ENCODE measurements at places on chromosomes 2 and 18.

DNA sequence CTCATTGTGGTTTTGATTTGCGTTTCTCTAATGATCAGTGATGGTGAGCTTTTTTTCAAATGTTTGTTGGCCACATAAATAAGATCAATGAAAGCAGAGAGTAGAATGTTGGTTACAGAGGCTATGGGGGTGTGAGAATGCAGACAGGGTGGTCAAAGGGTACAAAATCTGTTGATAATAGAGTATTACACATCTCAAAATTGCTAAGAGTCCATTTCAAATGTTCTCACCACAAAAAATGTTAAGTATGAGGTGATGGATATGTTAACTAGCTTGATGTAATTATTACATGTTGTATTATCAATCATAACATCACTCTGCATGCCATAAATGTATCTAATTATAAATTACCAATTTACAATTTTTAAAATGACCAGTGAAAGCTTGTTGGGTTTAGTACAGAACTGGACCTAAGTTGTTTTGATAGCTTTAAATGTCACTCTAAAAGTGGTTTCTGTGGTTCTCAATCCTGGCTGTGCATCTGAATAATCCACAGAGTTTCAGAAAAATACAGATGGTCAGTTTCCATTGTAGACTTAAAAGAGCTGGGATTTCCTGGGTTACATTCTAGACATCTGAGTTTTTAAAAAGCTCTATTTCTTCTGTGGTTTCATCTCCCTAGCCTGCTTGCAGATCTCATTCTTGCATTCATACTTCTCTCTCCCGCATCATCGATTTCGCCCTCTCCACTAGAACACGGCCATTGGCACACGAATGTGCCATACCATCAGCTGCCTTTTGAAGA, 286.0 kb upstream of the LYPD1 start:
- no peak for DNase-seq

- no peak for DNase-seq
Measured at GRCh38 chr18:60372132-60372531, 443 bp downstream of the MC4R start.

- DNase-seq, result no peak
Measured at GRCh38 chr2:51859260-51859659, 827.3 kb upstream of the NRXN1 start.

- no peak for DNase-seq
Measured at GRCh38 chr18:36120297-36120696, 8.8 kb downstream of the SLC39A6 start.

DNA sequence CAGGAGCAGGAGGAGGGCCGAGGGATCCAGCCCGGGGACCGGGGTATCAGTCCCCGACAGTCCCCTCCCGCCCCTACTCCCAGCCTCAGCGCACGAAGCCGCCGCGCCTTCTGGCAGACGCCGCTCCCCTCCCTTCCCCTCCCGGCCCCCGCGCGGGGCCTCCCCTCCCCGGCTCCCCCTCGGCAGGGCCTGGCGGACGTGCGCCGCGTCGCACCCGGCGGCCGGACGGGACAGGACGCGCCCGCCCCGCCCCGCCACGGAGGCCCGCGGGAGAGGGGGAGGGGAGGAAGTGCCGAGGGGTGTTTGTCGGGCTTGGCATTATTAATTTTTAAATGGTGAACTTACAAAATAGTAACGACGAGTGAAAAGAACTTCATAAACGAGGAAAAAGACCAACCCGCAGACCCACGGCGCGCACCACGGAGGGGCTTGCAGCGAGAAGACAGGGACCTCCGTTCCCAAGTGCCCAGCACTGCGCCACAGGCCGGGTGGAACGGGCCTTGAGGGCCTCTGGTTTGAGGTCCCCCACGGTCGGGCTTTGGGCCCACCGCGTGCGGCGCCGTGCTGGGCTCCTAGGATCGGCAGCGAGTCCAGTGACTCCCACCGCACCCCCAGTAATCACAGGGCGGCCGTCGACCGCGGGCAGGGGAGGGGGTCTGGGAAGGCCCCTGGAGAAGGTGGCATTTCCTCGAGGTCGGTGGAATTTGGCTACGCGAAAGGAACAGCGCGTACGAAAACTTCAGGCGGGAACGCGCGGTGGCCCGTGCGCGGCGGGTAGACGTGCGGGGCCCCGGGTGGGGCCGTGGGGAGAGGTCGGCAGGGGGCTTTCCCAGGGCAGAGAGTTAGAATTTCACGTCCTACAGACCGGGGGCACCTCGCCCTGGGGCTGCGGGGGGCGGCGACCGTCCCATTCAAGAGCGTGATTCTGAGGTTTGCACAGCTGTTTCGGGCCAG, 954 bp upstream of the CTDSP1 start:
- DNase-seq, result peak; percentile 65

DNA sequence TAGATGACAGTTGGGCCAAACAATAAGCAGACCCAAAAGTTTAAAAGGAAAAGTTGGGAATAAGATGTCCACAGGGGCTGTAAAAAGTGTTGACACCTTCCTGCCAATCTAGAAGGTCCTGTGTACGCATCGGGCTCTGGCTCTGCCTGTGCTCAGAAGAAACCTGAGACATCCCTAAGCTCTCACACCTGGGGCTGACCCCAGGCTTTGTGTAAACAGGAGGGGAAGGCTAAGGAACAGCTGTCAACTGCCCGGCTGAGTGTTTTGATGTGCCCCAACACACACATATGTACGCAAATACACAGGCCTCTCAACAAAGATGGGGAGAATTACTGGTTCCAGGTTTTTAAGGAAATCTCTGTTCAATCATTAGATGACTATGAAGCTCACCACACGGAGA, 59.5 kb downstream of the TMEM131 start:
- DNase-seq, result no peak

DNA sequence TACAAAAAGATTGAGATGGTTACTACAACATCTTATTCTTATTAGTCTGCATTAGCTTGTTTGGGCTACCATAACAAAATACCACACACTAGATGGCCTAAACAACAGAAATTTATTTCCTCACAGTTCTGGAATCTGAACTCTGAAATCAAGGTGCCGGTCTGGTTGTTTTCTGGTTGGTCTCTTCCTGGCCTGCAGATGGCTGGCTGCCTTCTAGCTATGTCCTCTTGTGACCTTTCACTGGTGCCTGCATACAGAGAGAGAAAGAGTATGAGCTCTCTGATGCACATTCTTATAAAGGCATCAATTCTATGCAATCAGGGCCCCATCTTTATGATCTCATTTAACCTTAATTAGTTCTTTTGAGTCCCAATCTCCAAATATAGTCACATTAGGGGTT, 696.5 kb downstream of the TDRD15 start:
- no peak for DNase-seq

- no peak for DNase-seq
Measured at GRCh38 chr2:191474464-191474863, 203.5 kb upstream of the NABP1 start.

DNA sequence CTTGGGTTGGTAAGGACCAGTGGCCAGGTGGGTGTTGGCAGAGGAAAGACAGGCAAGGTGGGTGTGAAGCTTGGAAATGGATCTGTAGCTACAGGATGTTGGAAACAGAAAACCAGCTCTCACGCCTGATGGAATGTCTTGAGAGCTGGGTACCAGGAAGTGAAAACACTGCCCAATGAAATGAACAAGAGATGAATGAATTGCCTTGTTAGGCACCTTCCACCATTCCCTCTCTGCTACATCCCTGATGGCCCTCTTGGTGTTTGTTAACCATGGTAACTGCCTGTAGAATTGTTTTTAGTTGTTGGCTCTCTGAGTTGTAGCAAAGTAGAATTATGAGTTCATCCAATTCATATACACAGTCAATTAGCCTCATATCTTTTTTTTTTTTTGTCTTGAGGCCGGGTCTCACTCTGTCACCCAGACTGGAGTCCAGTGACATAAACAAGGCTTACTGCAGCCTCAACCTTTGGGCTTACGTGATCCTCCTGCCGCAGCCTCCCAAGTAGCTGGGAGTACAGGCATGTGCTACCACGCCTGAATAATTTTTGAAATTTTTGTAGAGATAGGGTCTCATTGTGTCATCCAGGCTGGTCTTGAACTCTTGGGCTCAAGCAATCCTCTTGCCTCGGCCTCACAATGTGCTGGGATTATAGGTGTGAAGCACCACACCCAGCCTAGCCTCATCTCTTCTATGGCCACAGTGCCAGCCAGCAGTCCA, 9.5 kb downstream of the KCMF1 start:
- no peak for DNase-seq

GRCh38 chr2:176561706-176562105, 292.5 kb downstream of the MTX2 start:
- DNase-seq, result no peak

DNA sequence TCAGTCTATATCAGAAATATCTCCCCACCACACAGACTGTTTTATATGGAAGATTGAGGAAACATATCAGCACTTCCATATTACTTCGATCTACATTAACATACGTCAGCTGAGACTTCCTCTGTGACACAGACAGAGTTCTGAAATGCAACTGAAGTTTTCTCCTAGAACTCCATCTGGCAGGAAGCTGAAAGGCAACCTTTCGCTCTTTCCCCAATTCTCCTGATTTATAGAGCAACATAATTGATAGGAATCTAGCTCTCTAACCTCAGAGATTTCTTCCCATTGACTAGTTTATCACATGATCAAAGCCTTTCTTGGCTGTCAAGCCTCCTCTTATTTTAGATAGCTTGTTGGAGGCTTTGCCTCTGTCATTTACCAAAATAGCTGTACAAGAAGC, 806.7 kb upstream of the CHAC2 start:
- DNase-seq, result no peak

- DNase-seq, result no peak
Measured at GRCh38 chr2:131153529-131153928, 48.4 kb downstream of the PLEKHB2 start.

DNA sequence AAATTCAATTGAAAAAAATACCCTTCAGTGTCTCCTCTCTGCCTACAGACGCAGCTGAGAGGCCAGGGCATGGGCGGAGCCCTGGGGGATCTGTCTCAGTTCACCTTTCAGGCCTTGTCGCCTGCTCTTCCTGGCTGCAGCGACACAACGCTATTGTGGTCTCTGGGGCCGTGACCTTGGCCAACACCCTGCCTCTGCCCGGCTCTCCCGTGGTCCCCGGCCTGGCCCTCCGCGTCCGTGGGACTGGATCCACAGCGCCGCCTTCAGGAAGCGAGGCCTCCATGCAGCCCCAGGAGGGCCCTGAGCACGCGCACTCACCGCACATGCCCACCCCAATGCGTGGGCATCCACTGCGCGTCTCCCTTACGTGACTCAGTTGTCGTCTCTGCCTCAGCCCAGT, 81.1 kb downstream of the MRPS9 start:
- no peak for DNase-seq

- peak; percentile 39 for DNase-seq
Measured at GRCh38 chr2:234496055-234496834, 636 bp downstream of the ARL4C start.

- no peak for DNase-seq
Measured at GRCh38 chr2:240301256-240301795, 134.1 kb upstream of the GPC1 start.

GRCh38 chr2:144456680-144457079, 63.2 kb downstream of the ZEB2 start:
- DNase-seq, result no peak

DNA sequence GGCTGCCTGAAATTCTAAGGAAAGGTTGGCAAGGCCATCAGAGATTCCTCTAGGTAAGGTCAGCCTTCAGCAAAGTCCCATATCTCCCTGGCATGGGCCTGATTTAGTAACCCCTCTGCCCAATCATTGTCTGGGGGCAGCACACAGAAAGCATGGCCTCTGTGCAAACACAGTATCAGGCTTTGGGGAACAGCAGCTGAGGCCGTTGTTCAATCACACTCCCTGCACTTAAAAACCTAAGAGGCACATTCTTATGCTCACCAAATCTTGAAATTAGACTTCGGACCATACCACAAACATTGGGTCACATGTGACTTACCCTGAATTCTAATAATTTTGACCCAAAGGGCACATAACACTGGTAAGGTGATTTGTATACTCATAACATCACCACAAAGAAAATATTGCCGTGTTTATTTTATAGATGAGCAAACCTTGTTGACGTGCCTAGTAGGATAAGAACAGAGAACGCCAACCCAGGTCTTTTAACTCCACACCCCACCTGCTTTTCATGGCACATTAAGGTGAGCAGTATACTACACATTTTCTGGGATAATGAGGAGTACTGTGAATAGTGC, 212.7 kb downstream of the HNMT start:
- no peak for DNase-seq

GRCh38 chr2:75506101-75506697, 54.5 kb downstream of the EVA1A start:
- no peak for DNase-seq

DNA sequence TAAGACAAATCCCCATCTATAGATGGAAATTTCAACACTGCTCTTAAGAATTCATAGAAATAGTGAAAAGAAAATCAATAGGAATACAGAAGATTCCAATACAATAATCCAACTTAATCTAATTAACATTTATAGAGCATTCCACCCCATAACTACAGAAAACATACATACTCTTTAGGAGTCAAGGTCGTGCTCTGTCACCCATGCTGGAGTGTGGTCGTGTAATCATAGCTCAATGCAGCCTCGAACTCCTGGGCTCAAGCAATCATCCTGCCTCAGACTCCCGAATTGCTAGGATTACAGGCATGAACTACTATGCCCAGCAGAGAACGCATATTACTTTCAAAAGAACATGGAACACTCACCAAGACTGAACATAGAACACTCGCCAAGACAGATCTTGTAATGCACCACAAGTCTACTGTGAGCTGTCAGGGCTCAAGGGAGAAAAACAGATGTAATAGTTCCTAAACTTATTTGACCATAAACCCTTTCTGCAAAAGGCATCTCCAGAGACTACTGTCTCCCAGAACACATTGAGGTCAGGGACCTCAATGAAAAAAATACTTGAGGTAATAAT, 14.1 kb downstream of the MEMO1 start:
- DNase-seq, result no peak

DNA sequence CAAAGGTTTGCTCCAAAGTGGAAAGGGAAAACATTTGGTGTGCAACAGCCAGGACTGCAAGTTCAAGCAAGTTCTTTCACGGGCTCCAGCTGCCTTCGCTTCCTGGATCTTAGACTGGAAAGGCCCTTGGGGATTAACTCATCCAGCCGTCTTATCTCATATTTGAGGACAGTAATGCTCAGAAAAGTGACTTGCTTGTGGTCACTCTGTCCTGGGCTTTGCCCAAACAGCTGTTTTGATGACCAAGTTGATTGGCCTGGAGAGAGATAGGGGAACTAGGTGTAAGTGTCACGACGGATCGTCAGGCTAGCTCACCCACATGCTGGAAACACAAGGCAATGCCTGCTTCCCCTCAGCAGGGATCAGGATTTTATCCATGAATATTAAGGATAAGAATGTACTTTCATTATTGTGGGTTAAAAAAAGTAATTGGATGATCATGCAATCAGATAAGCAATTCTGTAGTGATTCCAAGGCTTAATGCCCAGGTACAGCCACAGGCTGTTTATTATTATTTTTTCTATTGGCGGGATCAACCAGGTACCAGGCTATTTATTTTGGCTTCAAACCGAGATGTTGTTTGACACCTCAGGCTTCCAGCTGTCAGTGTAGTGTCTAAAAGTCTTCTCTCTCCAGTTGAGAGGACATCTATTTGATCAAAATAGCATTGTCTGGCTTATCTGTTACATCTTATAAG, 162.5 kb upstream of the EPAS1 start:
- no peak for DNase-seq

All from activated T-helper 1 cell treated with Interleukin-2 at 50 U/mL for 16 hours (primary cell).